ENCODE measurements at places on chromosomes 13 and 19.

DNA sequence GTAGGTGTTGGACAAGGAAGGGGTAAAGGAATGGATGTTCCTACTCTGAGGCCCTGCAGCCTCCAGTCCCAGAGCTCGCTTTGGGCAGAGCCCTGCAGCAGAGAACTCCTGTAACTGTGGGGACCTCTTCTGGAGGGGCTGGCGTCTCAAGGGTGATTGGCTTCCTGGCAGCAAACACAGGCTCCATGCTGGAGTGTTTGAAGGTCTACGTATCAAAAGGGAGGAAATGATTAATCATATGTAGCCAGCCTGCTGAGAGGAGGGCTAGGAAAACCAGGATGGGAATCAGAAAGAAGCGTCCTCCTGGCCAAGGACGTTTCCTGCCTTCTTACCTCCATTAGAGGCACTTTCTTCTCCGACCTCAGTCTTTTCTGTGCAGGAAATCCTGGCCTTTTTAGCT, 208.5 kb downstream of the TSHZ3 start:
- DNase-seq, result peak; percentile 65

- no peak for DNase-seq
Measured at GRCh38 chr13:74573654-74574053, 439.4 kb upstream of the KLF12 start.

- DNase-seq, result no peak
Measured at GRCh38 chr19:369876-370275, 25.3 kb upstream of the MIER2 start.

DNA sequence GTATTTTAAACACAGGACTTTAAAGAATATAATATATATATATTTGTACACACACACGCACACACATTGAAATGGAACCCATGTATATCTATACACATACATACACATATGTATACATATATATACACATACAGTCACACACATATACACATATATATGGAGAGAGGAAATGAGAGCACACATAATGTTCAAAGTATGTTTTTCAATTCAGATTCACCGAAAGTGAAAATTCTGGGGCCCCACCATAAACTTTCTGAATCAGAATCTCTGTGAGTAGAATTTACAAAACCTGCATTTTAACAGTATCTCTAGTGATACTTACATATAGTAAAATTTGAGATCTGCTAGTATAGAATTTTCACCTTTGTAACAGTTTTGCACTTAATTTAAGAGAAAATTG, 60.4 kb upstream of the OBI1 start:
- no peak for DNase-seq

- DNase-seq, result no peak
Measured at GRCh38 chr13:110957181-110957884, 42.5 kb upstream of the ANKRD10 start.

- no peak for DNase-seq
Measured at GRCh38 chr13:20165417-20166257, 4.8 kb upstream of the GJA3 start.

- no peak for DNase-seq
Measured at GRCh38 chr13:76619631-76620030, 266.6 kb downstream of the KCTD12 start.

GRCh38 chr13:76993021-76993420, 1.1 kb downstream of the CLN5 start:
- DNase-seq, result no peak

- DNase-seq, result peak; percentile 99
Measured at GRCh38 chr13:114065141-114065925, 67.1 kb downstream of the RASA3 start.

- no peak for DNase-seq
Measured at GRCh38 chr19:805600-806550, 8.6 kb downstream of the PTBP1 start.

DNA sequence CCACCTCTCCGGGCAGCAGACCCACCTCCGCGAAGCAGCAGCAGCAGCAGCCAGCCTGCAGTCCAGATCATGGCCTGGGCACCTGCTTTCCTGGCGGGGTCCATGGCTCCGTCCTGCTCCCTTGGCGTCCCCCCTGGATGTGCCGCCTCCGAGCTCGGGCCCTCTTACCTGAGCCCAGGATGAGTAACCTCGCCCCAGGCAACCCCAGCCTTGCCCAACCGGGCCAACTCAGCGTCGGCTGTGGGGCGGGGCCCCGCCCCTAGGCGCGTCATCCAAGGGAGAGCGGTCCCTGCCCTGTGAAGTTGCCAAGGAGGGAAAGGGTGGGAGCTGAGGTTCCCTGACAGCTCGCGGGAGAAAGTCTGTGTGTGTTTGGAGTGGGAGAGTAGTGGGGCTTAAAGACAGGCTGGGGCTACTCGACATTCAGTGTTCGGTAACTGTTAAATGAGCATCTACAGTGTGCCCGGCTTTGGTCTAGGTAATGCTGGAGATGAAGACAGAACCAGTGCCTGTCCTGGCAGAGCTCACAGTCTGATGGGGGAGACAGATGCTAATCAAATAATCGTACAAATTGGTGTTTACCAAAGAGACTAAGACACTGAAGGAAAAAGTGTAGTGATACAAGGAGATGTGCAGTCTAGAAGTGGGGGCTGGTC, at the start of gene LYPD3:
Gene LYPD3 (minus strand): TSS at position 141 of the 653 bp plus-strand sequence. CDS start 37 bp downstream, at position 104.
- DNase-seq, result no peak

Data from H54 (cell line).